ENCODE measurements at places on chromosomes 7 and 10. TPM values are rescaled to one million over a fixed set of nuclear protein-coding genes. Genes with fewer than 3 reads are reported as not detected.

PDLIM1 gene
- total RNA-seq: 316 TPM

HTRA1 gene
- total RNA-seq: 34.9 TPM

ABCB4 gene
- 0.36 TPM for total RNA-seq

MKX gene
- 3.9 TPM for total RNA-seq

NEUROG3 gene
- not detected for total RNA-seq

SMURF1 gene
- 36.9 TPM for total RNA-seq
